ENCODE measurements at places on chromosomes 1 and 21. TPM values are rescaled to one million over a fixed set of nuclear protein-coding genes. Genes with fewer than 3 reads are reported as not detected.

KRTAP12-1 gene
- total RNA-seq, result not detected

TRMT13 gene
- total RNA-seq, result 39.3 TPM

NR1I3 gene
- not detected for total RNA-seq

FMO2 gene
- total RNA-seq, result not detected

FCGR2B gene
- total RNA-seq, result 523 TPM

AHCTF1 gene
- 44.2 TPM for total RNA-seq

RGS13 gene
- 176 TPM for total RNA-seq

TEKT2 gene
- total RNA-seq, result 1.7 TPM

DNA sequence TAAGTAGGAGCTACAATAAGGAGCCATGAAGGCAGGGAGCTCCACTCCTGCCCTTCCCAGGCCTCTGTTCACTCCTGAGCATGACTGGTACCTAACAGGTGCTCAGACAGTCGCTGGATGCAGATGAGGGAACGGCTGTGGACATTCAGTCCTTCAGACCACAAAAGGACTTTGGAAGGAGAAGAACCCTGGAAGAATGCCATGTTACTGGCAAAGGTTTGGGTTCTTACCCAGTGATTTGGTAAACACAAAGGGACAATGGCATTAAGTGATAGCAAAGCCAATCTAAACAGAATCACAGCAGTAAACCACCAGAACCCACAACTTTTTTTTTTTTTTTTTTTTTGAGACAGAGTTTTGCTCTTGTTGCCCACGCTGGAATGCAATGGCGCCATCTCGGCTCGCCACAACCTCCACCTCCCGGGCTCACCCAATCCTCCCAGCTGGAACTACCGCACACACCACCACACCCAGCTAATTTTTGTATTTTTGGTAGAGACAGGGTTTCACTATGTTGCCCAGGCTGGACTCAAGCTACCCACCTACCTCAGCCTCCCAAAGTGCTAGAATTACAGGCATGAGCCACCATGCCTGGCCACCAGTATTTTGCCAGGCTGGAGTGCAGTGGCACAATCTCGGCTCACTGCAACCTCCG lies 7.5 kb upstream of the CBR3 start:
- no peak overlapping the region for H3K27ac ChIP-seq
- no peak overlapping the region for H3K4me3 ChIP-seq
- H3K27me3 ChIP-seq, result no peaks in the 10 kb centered on the region
- peak; percentile 28 for DNase-seq

DNA sequence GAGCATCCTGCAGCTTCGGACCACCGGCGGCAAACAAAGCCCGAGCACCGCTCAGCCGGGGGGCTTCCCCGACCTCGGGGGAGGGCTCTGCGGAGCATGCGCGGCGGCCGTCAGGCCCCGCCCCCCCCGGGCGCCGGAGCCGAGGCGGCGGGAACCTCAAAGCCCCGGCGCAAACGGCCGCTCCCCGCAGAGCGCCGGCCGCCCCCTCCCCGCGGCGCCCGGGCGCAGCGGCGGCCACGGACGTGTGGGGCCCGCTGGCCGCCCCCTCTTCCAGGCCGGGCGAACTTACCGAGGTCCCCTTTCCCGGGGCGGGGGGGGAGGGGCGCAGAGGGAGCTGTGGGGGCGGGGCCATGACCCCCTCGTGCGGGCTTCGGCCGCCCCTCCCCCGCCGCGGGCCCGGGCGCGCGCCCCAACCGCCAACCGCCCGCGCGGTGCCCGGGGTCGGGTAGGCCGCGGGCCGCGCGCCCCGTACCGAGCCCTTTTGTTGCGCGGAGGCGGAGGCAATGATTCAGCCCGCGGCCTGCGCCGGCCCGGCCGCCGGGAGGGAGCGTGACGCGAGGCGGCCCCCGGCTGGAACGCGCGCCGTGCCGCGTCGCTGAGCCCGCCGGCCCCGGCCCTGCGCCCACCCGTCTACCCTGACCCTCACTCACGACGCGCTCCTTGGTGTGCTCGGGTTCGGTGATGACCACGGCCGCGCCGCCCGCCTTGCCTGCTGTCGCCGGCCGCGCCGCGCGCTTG lies 1.7 kb downstream of the RCC2 start:
- H3K27ac ChIP-seq, result peak overlapping the region; percentile 99
- peaks cover 38% of the 10 kb centered on the region for H3K36me3 ChIP-seq
- H3K27me3 ChIP-seq, result no peaks in the 10 kb centered on the region

GRCh38 chr1:196685506-196685905 lies 33.7 kb downstream of the CFH start:
- no peak overlapping the region for H3K4me3 ChIP-seq
- DNase-seq, result no peak
- H3K36me3 ChIP-seq, result no peaks in the 10 kb centered on the region
- no peaks in the 10 kb centered on the region for H3K27me3 ChIP-seq
- no peaks in the 10 kb centered on the region for H3K4me1 ChIP-seq

GRCh38 chr1:59360170-59360569 lies 63.3 kb downstream of the FGGY start:
- no peaks in the 10 kb centered on the region for H3K27me3 ChIP-seq
- H3K4me3 ChIP-seq, result no peak overlapping the region
- no peaks in the 10 kb centered on the region for H3K36me3 ChIP-seq
- H3K4me1 ChIP-seq, result no peaks in the 10 kb centered on the region
- H3K27ac ChIP-seq, result no peak overlapping the region
- DNase-seq, result no peak

- no peak for DNase-seq
- no peak overlapping the region for H3K4me3 ChIP-seq
- H3K36me3 ChIP-seq, result no peaks in the 10 kb centered on the region
- H3K4me1 ChIP-seq, result peaks cover 11% of the 10 kb centered on the region
- no peak overlapping the region for H3K27ac ChIP-seq
- H3K27me3 ChIP-seq, result no peaks in the 10 kb centered on the region
These were observed 253.2 kb downstream of the TOMM20 start for GRCh38 chr1:234875328-234875952.

- DNase-seq, result no peak
- no peak overlapping the region for H3K27ac ChIP-seq
- H3K4me1 ChIP-seq, result no peaks in the 10 kb centered on the region
- no peak overlapping the region for H3K4me3 ChIP-seq
- H3K36me3 ChIP-seq, result no peaks in the 10 kb centered on the region
These were observed 38.1 kb downstream of the HSD3B2 start for GRCh38 chr1:119453021-119453420.

DNA sequence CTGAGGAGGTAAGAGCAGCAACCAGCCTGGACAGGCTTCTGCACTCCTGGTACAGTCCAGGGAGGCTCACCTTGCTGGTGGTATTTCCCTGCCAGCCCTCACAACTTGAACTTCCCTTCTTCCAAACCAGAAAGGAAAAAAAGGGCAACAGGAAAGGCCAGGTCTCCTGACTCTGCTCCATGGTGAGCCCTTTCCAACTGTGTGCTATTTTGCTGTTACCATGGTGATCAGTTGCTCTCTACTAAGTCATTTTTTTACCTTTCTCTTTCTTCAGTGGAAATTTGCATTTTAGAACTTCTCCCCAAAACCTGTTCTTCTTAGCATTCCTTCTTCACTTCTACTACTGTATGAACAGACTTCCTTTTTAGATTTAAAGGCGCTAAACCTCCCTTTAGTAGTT lies 164.3 kb downstream of the GRIK1 start:
- no peaks in the 10 kb centered on the region for H3K4me1 ChIP-seq
- H3K36me3 ChIP-seq, result no peaks in the 10 kb centered on the region
- no peak overlapping the region for H3K27ac ChIP-seq
- H3K4me3 ChIP-seq, result no peak overlapping the region

- H3K36me3 ChIP-seq, result no peaks in the 10 kb centered on the region
- no peaks in the 10 kb centered on the region for H3K27me3 ChIP-seq
- no peak for DNase-seq
- H3K4me3 ChIP-seq, result no peak overlapping the region
- H3K4me1 ChIP-seq, result no peaks in the 10 kb centered on the region
- no peak overlapping the region for H3K27ac ChIP-seq
These were observed 49.0 kb downstream of the SIM2 start for GRCh38 chr21:36747815-36748383.

DNA sequence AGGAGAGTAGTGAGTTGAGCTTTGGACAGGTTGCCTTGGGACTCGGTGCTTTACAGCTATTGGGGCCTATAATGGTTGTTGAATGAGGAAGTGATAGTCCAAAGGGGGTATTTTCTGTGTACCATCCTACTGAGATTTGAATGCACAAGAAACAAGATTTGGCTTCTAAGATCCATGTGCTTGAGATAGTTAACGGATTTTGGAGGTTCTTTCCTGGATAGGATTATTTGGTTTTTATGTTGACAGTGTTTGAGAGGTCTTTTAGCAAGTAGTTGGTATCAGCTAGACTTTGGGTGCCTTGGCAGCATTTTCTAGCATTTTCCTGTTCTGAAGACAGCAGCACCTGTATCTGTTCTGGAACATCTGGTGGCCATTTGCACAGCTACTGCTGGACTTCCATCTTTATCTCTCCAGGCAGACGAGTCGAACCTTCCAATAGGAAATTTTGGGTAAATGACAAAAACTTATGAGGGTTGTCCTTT lies 3.6 kb upstream of the SCAF4 start:
- no peaks in the 10 kb centered on the region for H3K27me3 ChIP-seq
- no peak overlapping the region for H3K4me3 ChIP-seq
- no peak for DNase-seq
- H3K36me3 ChIP-seq, result no peaks in the 10 kb centered on the region

DNA sequence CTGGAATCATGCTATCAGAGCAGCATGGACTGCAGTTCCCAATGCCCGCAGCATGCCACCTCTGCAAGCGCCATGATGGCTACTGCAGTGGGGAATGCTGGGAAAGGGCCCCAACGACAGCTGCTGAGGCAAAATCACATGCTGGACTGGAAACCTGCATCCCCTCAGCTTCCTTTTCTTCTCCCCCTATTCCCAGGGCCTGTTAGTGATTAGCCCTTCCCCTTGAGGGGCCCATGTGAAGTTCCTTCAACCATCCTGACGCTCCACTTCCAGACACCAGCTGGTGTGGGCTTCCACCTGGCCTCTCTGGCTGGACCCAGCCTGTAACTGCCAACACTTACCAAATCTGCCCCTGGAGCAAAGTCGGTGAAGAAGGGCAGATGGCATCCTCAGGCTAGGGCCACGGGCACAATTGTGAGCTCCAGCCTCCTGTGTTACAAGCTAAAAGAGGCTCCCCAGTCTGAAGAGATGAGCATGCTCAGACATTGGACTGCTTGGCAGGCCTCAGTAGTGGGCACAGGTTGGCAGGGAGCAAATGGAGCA lies 22.1 kb upstream of the SDC3 start:
- H3K4me3 ChIP-seq, result no peak overlapping the region
- H3K27me3 ChIP-seq, result no peaks in the 10 kb centered on the region
- H3K27ac ChIP-seq, result no peak overlapping the region
- H3K36me3 ChIP-seq, result peaks cover 22% of the 10 kb centered on the region
- no peak for DNase-seq
- no peaks in the 10 kb centered on the region for H3K4me1 ChIP-seq

GRCh38 chr1:84525779-84526178 lies 19.4 kb upstream of the GNG5 start:
- H3K27me3 ChIP-seq, result no peaks in the 10 kb centered on the region
- no peak for DNase-seq
- H3K4me3 ChIP-seq, result no peak overlapping the region
- no peaks in the 10 kb centered on the region for H3K36me3 ChIP-seq
- H3K4me1 ChIP-seq, result no peaks in the 10 kb centered on the region

DNA sequence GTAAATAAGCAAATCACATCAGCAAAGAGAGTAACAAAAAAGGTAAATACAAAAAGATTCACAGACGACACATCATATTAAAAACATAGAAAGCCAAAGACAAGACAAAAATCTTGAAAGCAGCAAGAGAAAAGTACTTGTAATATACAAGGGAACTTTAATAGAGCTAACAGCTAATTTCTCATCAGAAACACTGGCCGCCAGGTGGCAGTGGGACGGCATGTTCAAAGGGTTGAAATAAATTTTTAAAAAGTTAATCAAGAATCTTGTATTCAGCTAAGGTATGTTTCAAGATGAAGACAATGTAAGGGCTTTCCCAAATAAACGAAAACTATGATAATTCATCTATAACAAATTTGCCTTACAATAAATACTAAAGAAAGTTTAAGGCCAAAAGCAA lies 358.1 kb downstream of the LRRIQ3 start:
- H3K27ac ChIP-seq, result no peak overlapping the region
- no peaks in the 10 kb centered on the region for H3K4me1 ChIP-seq
- no peak overlapping the region for H3K4me3 ChIP-seq
- H3K36me3 ChIP-seq, result no peaks in the 10 kb centered on the region
- no peaks in the 10 kb centered on the region for H3K27me3 ChIP-seq

- no peak overlapping the region for H3K4me3 ChIP-seq
- no peaks in the 10 kb centered on the region for H3K36me3 ChIP-seq
- no peak for DNase-seq
- H3K27ac ChIP-seq, result no peak overlapping the region
- H3K4me1 ChIP-seq, result peaks cover 16% of the 10 kb centered on the region
These were observed 40.3 kb downstream of the MORN1 start for GRCh38 chr1:2350911-2351655.

- H3K27ac ChIP-seq, result no peak overlapping the region
- no peaks in the 10 kb centered on the region for H3K36me3 ChIP-seq
- H3K27me3 ChIP-seq, result no peaks in the 10 kb centered on the region
These were observed 143.9 kb downstream of the PHTF1 start for GRCh38 chr1:113615425-113615824.

DNA sequence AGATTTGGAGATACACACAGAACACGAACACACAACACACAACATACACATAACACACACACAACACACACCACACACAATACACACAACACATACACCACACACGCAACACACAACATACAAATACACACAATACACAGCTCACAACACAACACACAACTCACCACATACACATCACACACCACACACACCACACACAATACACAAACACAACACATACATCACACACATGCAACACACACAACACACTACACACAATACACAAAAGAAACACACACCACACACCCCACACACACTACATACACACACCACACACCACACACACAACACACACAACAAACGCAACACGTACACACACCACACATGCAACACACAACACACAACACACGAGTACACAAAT lies 29.1 kb upstream of the C1orf174 start:
- H3K4me3 ChIP-seq, result no peak overlapping the region
- H3K4me1 ChIP-seq, result no peaks in the 10 kb centered on the region
- H3K36me3 ChIP-seq, result no peaks in the 10 kb centered on the region
- no peak overlapping the region for H3K27ac ChIP-seq
- no peaks in the 10 kb centered on the region for H3K27me3 ChIP-seq

- no peak overlapping the region for H3K4me3 ChIP-seq
- H3K36me3 ChIP-seq, result no peaks in the 10 kb centered on the region
- H3K4me1 ChIP-seq, result peaks cover 10% of the 10 kb centered on the region
- H3K27ac ChIP-seq, result no peak overlapping the region
- H3K27me3 ChIP-seq, result no peaks in the 10 kb centered on the region
These were observed 33.7 kb downstream of the LRRC42 start for GRCh38 chr1:53979712-53980450.

- H3K36me3 ChIP-seq, result no peaks in the 10 kb centered on the region
- H3K27ac ChIP-seq, result no peak overlapping the region
- DNase-seq, result no peak
- no peaks in the 10 kb centered on the region for H3K4me1 ChIP-seq
These were observed 73.3 kb downstream of the NUP210L start for GRCh38 chr1:154081386-154082126.

Measured in Karpas-422 (cell line).